ENCODE measurements at places on chromosomes 5 and 9. TPM values are rescaled to one million over a fixed set of nuclear protein-coding genes. Genes with fewer than 3 reads are reported as not detected.

The PARP8 gene
- 17.1 TPM for polyA plus RNA-seq

DNA sequence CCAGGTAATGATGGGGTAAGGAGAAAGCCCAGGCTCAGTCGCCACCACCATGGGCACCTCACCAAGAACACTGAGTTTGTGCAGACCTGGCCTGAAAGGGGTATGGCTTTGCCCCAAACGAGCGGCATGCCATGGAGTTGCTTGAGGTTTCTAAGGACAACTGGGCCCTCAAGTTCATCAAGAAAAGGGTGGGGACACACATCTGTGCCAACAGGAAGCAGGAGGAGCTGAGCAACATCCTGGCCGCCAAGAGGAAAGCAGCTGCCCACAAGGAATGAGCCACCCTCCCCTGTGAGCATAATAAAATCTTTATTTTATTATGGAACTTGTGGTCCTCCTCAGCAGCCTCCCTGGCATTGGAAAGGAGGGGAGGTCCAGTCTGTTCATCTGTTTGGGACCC is 23.8 kb downstream of the CD14 start:
- DNase-seq = no peak

The HRH2 gene
- polyA plus RNA-seq = 2.7 TPM

The C9 gene
- 0.23 TPM for polyA plus RNA-seq

GRCh38 chr5:178291969-178292825 is 59.6 kb upstream of the PHYKPL start:
- DNase-seq = no peak

The RACK1 gene
- polyA plus RNA-seq = 2,860 TPM

The NTRK2 gene
- polyA plus RNA-seq = 134 TPM

DNA sequence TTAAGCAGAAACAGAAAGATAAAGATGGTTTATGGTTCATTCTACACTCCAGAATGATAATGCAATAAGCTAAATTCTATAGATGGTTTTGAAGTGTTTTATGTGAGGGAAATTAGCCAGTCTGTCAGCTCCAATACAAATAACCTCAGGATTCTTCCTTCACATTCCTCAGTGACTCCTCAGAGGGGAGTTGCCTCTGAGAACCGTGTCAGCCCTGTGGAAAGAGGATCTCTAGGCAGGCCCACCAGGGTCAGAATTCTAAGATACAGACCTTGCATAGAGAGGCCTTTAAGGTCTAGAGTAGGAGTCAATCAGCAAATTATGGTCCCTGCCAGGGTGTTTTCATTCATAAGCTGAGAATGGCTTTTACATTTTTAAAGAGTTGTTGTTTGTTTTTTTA is 26.6 kb downstream of the RUSC2 start:
- DNase-seq = no peak

- DNase-seq = no peak
Observed at GRCh38 chr9:97723819-97724218, 26.7 kb upstream of the XPA start.

The APBB3 gene
- polyA plus RNA-seq = 38.0 TPM

The THBS4 gene
- polyA plus RNA-seq = 18.8 TPM

GRCh38 chr5:35454011-35454525 is 163.6 kb upstream of the SPEF2 start:
- DNase-seq = no peak

DNA sequence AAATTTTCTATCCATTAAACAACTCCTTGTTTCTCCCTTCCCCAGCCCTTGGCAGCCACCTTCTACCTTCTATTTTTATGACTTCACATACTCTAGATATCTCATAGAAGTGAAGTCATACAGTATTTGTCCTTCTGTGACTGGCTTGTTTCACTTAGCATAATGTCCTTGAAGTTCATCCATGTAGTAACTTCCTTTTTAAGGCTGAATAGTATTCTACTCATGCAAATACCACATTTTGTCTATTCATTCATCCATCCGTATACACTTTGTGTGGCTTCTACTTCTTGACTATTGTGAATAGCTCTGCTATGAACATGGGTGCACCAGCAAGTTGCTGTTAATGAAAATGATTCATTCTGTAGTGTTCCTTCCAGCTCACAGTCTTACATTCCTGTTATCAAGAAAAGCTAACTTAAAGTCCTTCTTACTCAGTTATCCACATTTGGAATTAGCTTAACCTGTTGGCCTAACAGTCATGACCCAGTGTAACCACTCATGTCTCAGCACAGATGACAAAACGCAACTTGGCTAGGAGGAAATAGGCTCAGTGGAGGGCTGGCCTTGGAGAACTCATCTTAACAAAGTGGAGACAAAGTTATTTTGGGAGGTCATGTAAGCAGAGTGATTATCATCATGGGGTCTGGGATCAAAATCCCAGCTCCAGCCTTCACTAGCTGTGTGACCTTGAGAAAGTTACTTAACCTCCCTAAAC is 129.7 kb upstream of the MAP3K1 start:
- DNase-seq = no peak

GRCh38 chr9:68808338-68808890 is 103.4 kb downstream of the PIP5K1B start:
- DNase-seq = no peak

DNA sequence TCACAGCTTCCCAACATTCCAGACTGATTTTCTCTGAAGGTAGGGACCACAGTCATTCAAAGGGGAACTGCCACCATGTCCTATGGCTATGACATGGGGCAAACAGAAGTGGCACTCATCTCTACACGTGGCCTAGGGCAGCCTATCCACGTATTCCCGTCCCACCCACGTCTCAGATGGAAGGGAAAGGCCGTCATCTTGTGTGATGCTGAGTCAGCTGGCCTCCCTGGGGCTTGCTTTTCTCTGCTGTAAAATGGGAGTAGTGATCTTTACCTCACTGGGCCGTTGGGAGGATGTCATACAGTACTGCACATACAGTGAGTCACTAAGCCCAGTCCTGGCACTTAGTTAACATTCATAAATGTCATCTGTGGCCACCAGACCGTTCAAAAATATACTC is 72.3 kb downstream of the RAPGEF1 start:
- no peak for DNase-seq

The MARVELD2 gene
- polyA plus RNA-seq = 29.2 TPM

DNA sequence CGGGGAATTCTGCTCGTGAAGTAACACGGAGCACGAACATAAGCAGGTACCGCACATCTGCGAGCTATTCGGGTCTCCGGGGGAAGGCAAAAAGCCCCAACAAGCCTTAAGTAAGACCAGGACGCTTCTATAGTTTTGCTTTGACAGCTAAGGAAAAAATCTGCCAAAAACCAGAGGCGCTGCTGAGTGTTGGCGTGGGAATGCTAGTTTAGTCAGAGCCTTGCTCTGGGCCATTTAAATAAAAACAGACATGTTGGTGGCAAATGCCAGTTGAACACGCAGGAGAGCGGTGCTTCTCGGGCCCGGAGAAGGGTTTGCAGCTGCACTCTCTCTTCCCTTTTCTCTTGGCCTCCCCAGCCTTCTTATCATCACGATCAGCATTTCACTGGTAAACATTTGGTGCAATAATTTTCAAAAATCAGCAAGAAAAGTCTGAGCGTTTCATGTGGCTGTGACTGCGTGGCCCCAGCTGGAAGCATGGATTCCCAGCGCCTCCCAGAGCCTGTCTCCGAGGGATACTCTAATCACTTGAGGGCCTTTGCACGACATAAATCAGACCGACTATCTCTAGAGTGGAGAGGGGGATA is 6.4 kb upstream of the NOTCH1 start:
- DNase-seq = no peak

The KIF20A gene
- polyA plus RNA-seq = 33.1 TPM

GRCh38 chr5:158140120-158140731 is 281.3 kb upstream of the CLINT1 start:
- no peak for DNase-seq

GRCh38 chr5:110909415-110909814 is 162.1 kb upstream of the TSLP start:
- DNase-seq = no peak

- DNase-seq = no peak
Observed at GRCh38 chr5:36630201-36631145, 24.1 kb downstream of the SLC1A3 start.

- DNase-seq = no peak
Observed at GRCh38 chr5:153223376-153223775, 267.1 kb upstream of the GRIA1 start.

DNA sequence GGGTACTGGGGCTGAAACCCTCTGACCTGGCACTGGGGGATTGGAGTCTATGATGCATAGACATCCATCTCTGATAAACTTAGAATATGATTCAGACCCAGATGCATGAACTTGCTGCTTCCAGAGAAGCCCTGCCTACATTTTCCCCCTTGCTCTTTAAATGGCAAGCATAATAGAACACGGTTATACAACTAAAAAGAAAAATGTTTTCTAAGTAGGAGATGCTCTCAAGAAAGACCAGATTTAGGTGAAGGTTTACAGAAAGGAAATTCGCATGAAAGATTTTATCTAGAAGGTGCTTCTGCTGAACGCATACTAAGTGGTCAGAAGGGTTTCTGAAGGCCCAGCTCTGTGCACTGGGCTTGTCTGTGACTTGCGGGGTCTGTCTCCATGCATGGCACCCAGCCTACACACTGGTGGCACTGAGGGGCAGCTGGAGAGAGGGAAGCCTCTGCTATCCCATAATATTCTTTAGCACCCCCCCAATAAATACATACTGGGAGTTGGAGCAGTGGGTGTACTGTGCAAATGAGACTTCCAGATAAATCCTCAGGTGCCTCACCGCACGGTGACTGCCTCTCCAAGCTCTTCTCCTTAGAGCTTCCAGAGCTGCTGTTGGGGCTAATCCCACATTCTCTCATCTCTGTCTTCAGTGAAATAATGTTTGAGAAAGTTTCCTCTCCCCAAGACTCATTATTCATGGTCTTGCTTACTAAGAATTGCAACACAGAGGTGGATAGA is 114.6 kb downstream of the FSTL4 start:
- no peak for DNase-seq

The LMAN2 gene
- polyA plus RNA-seq = 110 TPM

The GFRA3 gene
- 3.0 TPM for polyA plus RNA-seq

The NCBP1 gene
- 47.2 TPM for polyA plus RNA-seq

- DNase-seq = no peak
Observed at GRCh38 chr9:20307621-20308020, 314.7 kb downstream of the MLLT3 start.

Measured in renal cortex interstitium (tissue), 15 donors.